ENCODE measurements at places on chromosomes 2 and 18. TPM values are rescaled to one million over a fixed set of nuclear protein-coding genes. Genes with fewer than 3 reads are reported as not detected.

The ACMSD gene
- not detected for total RNA-seq

The NLRC4 gene
- not detected for total RNA-seq

The CTAGE1 gene
- total RNA-seq = not detected

The GAL3ST2 gene
- total RNA-seq = not detected

The IGFBP5 gene
- total RNA-seq = 5.9 TPM

The ATOH8 gene
- 5.8 TPM for total RNA-seq

The STK17B gene
- 28.7 TPM for total RNA-seq

The CD28 gene
- not detected for total RNA-seq

The CROCC2 gene
- not detected for total RNA-seq

The CRYGD gene
- not detected for total RNA-seq

The WNT10A gene
- not detected for total RNA-seq

The CHRNG gene
- total RNA-seq = not detected

The IL1RL1 gene
- total RNA-seq = 68.5 TPM

The ALPP gene
- not detected for total RNA-seq

The PROKR1 gene
- not detected for total RNA-seq

The UGT1A10 gene
- not detected for total RNA-seq

The AFF3 gene
- not detected for total RNA-seq

The FBXO36 gene
- 1.7 TPM for total RNA-seq

The CCBE1 gene
- total RNA-seq = 1.2 TPM

The LBH gene
- 1.1 TPM for total RNA-seq

The TCF7L1 gene
- total RNA-seq = 2.3 TPM

The BZW1 gene
- 469 TPM for total RNA-seq

The SLC9A4 gene
- not detected for total RNA-seq

The DSC3 gene
- total RNA-seq = 1.3 TPM

The GALNT13 gene
- under 0.01 TPM for total RNA-seq

The OTOF gene
- 0.15 TPM for total RNA-seq
